CD4-positive, alpha-beta T cell treated with Interleukin-10 for 1 hour (primary cell): ENCODE measurements at places on chromosomes 11 and 22.

GRCh38 chr22:26672060-26672471 is 14.7 kb downstream of the MIAT start:
- DNase-seq, result peak; percentile 46

DNA sequence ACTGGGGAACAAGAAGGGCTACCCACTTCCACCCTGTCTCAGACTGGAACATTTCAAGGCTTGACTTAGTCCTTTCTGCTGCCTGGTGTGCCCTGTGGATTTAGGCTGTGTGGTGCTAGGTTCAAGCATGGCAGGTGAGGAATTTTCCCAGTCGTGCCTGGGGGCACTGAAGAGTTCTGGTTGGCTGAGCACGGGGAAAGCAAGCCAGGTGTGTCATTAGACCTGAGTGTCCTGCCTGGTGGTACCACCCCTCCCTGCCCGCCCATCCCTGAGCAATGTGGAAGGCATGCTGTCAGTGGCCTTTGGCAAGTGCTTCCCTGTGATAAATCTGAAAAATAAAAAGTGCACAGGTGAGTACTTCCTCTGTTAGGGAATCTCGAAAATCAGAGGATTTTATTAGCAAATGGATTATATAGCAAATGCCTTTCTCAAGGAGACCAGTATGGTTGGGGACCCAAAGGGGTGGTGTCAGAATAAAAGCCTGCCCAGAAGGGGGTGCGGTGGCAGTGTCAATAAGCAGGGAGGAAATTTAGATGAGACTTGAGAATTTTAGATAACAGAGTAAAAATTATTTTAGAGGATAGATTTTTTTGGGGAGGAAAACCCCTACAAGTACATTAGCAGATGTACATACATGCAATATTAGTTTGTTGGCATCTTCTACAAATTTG is 22.8 kb downstream of the TEAD1 start:
- no peak for DNase-seq

DNA sequence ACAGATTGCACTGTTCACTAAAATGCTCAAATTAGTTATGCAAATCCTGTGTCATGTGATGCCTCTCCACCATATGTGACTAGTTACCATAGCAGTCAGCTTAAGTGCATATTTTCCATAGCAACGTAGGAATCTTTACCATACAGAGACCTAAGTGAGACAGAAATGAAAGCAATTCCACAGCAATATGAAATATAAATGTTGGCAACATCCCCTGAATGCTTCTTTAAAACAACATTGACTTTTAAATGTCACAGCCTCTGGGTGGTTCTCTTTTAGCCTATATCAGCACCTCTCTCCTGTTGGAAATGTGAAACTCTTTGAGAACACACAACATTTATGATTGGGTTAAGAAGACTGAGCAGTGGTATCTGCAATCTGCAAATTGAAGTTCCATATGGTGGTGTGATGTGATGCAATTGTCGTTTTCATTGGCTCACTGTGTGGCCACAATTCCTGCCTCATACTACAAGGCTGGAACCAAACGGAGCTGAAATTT is 814.6 kb downstream of the DLG2 start:
- no peak for DNase-seq

DNA sequence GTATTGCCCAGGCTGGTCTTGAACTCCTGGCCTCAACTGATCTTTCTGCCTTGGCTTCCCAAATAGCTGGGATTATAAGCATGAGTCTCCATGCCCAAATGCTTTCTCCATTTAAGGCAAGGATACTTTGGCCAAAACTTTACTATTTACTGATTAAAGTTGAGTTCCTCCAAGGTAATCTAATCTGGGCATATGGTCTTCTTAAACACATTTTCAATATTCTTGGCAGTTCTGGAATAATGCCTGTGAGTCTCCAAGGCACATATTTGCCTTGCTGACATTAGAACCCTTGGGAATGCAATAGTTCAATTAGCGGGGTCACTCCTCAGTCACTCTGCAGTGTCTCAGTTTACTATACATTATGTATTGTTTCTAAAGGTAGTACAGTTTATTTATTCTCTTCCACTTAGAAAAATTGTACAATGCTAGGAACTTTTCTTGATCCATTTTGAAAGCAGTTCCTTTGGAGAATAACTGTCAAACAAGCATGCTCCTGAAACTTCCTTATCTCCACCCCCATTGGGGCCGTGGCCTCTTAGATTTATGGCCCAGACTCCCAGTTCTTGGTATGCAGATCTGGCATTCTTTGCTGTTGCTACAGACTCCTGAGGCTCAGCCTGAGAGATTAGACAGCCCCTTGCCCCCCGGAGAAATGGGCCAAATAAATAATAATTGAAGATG is 13.1 kb upstream of the RAB38 start:
- no peak for DNase-seq

- peak; percentile 93 for DNase-seq
These were observed 10.1 kb downstream of the MTFP1 start for GRCh38 chr22:30435674-30436126.

- DNase-seq, result no peak
These were observed 18.5 kb upstream of the LRRC10B start for GRCh38 chr11:61489833-61490721.

DNA sequence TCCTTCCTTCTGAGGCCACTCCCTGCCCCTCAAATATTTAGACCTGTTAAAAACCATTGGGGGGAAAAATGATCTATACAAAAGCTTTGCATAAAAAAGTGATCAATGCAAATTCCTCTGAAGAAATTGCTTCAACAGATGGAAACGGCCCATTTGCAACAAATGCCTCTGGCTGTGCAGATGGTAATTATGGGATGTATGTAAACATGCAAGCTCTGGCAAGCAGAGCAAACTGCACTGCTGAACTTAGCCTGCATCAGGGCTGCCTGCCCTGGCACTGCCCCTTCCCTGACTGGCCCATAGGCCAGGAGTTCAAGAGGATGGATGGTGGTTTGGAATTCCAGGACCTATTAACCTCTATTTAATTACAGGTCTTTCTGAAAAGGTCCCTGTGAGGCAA is 388.7 kb downstream of the MIAT start:
- no peak for DNase-seq

DNA sequence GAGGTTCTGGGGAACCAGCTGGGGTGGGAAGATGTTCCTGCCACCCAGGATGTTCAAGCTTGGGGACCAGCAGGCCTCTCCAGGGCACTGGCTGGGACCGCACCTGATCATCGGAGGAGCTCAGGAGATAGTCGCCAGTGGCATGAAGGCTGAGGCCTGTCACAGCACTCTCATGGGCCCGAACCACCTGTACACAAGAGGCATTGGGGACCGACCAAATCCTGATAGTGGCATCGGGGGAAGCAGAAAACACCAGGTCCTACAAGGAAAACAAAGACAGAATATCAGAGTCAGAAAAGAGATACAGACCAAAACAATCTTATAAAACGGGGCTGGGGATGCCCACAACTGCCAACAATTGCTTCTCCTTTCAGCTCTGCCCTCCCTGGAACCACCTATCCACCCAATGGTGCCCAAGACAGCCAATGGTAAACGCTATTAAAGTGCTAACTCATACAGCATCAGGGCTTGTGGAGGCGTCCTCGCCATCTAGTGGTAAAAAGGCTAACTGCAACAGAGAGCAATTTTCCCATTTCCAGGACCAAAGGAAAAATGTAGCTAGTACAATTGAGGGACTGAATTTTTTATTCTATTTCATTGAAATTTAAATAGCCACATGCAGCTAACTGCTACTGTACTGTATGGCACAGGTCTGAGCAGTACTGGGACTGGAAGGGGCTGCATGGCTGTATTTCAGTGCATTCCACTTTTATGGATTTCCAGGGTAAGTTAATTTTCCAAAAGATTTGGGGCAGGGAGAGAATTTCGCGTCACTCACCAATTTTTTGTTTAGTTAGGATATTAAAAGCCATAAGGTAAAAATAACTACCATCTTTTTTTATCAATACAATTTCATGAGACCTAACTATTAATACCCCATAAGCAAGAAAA is 7.1 kb downstream of the PRPF19 start:
- DNase-seq, result peak; percentile 58

DNA sequence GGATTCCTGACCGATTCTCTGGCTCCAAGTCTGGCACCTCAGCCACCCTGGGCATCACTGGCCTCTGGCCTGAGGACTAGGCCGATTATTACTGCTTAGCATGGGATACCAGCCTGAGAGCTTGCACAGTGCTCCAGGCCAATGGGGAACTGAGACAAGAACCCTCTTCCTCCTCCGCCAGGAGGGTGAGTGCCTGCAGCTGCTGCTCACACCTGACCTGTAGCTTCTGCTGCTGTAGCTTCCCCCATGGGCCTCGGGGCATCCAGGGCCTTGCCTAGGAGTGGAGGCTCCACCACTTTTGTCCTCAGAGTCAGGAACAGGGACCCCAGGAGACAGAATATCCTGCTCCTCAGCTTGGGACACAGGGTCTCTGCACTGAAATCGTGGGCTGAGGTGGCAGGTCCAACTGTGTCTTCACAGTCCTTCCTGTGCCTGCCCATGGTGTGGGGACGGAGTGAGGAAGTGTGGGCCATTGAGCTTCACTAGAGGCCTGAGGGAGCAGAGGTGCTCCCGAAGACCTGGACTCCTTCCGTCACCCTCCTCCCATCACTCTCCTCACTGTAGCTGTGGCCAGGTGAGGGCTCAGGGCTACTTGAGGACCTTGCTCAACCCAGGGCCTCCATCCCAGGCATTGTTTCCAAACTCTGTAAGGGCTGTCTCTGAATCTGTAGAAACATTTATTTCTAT is 103.8 kb downstream of the ZNF280B start:
- DNase-seq, result no peak

- DNase-seq, result no peak
These were observed 155.1 kb upstream of the SOX6 start for GRCh38 chr11:16511116-16512114.

- no peak for DNase-seq
These were observed 12.5 kb downstream of the FEZ1 start for GRCh38 chr11:125483592-125483991.

- DNase-seq, result no peak
These were observed 20.5 kb upstream of the TEAD1 start for GRCh38 chr11:12653729-12654128.

DNA sequence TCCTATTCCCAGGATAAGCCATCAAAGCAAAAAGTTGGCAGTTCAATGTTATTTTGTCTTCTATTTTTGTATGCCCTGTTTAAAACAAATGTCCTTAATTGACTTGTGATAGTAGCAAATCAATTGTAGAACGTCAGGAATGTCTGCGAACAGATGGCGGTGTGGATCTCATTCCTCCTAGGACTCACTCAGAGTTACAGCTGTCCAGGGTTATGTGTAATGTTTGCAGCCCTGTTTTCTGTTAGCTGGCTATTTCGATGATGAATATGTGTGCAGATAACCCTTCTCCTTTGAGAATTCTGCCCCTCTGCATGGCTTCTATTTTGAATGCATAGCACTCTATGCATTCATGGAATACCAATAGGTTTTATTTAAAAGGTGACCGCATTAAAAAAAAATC is 1248.0 kb upstream of the CNTN5 start:
- no peak for DNase-seq

DNA sequence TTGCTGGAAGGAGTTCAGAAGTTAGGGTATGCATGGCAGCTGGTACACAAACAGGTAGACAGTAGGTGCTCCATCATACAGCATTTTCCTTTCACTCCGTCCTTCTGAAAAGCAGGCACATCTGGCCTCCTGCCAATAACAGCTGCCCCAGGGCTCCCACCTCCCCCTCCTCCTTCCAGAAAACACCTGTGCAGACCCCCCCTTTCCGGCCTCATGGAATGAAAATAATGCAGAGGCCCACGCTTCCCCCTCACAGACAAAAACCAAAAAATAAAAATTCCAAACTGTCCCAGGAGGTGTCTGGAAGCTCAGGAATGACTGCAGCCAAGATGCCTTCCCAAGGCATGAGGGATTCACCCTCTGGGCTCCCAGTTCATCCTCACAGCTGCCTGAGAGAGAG is 185.5 kb downstream of the MN1 start:
- DNase-seq, result no peak

DNA sequence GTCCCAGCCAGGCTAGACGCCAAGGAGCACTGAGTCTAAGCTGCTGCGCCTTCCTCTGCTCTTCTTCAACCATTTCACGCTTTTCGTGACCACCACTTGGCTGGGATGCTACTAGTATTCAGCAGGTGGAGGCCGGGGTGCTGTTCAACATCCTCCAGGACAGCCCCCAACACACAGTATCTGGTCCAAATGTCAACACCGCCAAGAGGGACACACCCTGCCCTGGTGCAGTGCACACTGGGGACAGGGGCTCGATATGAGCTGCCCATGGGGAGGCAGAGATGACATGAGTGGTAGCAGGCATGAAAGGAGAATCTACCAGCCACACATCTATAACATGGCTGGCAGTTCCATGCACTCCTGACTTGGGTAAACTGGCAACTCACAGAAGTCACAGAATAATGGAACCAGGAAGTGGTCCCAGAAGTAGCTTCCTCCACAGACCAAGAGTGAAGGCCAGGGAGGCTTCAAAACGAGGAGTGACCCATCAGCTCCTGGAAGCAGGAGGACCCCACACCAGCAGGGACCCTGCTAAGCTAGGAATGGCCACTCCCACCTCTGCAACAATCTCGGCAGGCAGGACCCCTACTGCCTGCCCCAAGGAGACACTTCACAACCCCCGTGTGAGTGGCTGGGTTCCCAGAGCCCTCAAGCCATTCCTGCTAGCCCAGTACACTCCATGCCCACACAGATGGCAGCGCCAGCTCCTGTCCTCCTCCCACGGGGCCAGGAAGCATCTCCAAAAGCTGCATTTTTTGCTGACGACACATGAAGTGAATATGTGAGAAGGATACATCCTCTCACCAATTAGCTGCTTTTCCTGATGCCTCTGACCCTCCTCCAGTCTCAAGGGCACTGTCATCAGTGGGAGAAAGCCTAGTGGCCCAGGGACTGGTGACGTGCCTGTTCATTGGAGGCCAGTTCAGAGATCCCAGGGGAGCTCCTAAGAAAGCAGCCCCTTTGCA is 78.8 kb downstream of the DGCR2 start:
- DNase-seq, result no peak

- no peak for DNase-seq
These were observed 2.9 kb downstream of the SLC35C1 start for GRCh38 chr11:45807792-45808238.

- peak; percentile 40 for DNase-seq
These were observed 335 bp downstream of the TMEM138 start for GRCh38 chr11:61362542-61362875.

DNA sequence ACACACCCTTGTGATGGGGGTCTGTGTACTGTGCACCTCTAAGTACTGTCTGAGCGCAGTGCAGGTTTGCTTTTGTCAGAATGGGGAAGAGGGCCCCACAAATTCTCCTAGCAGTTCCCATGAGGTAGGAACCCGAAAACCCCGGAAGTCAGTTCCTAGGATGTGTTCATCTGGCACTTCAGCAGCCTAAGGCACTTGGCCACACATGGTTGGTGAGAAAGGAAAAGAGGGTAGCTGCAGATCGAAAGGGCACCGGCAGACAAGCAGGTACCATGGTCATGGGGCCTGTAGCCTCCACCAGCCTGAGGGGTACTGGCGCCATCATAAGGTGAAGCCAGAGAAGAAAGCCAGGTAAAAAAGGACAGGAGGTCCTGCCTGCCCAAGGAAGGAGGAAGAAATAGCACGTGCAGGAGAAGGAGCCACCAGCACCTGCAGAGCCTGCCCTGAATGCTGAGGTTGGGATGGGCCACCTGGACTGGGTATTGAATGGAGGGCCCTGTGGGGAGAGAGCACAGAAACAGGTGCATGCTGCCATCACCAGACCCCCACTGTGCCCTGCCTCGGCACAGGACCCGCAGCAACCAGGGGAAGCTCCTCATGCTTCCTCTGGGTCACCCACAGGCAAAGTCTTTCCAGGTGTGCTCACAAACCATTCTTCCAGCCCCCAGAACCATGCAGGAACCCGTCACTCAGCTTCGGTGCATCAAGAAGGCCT is 8.1 kb upstream of the CASTOR1 start:
- no peak for DNase-seq
